Left lung (tissue), 14 donors: ENCODE measurements at places on chromosomes 11 and 22. TPM values are rescaled to one million over a fixed set of nuclear protein-coding genes. Genes with fewer than 3 reads are reported as not detected.

MAP6 gene
- 6.6 TPM for total RNA-seq

PRG3 gene
- total RNA-seq = not detected

HBE1 gene
- total RNA-seq = not detected

SYT7 gene
- total RNA-seq = 2.1 TPM

DNA sequence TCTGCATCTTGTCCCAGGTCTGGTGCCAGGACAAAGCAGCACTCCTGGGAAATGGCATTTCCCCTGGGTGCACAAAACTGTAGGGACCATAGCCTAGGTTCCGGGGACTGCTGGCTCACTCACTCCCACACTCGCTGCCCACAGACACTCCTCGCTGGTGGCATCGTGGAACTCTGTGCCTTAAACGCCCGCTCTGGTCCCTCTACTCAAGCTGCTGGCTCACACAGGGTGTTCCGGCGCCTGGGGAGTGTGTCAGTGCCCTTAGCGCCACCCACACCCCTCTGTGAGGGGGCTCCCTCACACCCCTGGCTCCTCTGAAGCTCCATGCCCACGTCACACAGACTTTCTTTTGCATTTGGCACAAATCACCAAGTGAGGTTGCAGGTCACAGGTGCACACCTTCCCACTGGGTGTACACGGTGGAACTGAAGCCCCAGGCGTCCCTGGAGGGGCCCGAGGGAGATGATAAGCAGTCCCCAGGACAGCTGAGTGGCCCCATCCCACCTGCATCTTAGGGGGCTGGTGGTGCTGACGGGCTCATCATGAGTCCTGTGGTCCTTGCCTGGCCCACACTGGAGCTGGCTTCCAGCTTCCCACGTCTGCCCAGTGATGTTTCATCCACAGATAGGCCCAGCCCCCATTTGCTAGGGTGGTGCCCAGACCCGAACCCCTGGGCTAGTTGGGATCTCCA is 23.2 kb upstream of the DGCR8 start:
- DNase-seq = peak; percentile 55

- DNase-seq = no peak
These were observed 81.0 kb downstream of the ETS1 start for GRCh38 chr11:128506356-128506755.

DNA sequence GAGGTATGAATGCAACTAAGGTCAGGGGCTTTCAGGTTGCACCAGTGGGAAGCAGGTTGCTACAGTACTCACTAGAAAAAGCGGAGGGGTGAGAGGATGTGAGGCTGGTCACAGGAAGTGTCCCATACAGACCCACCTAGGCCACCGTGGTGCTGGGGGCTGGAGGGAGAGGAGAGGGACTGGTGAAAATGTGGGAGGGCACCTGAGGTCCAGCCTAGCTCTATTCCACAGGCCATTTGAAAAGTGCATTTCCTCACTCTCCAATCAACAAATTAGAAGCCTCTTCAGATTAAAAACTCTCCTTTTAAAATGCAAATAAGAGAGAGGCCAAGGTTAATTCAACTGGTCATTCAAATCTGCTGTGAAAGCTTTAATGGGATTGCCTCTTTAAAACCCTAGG is 38.6 kb upstream of the NCAM1 start:
- no peak for DNase-seq

- no peak for DNase-seq
These were observed 40.1 kb upstream of the TIMP3 start for GRCh38 chr22:32761251-32761903.

DNA sequence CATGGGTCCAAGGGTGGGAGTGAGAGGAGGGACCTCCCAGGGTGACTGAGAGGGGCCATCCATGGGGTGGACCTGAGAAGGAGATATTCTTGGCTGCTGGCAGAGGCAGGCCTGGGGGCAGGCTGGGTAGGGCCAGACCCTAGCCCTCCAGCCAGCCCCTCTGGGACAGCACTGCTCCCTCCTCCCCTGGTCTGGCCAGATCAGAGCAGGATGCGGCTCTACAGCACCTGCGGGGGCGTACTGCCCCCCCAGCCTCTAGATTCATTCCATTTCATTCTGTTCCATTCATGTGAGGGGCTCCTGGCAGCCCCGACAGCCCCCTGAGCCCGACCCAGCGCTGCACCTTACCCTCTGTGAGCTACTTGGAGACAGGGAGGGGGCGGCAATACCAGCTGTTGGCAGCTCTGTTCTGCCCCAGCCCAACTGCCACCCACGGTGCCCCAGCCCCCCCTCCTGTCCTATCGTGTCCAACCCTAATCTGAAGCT is 34.3 kb upstream of the MYRF start:
- DNase-seq = no peak

- DNase-seq = no peak
These were observed 323.7 kb downstream of the BRD1 start for GRCh38 chr22:49503896-49504521.
